ENCODE measurements at places on chromosomes 6 and 20.

- no peak for DNase-seq
These were observed 157.3 kb downstream of the BTBD9 start for GRCh38 chr6:38482466-38482865.

DNA sequence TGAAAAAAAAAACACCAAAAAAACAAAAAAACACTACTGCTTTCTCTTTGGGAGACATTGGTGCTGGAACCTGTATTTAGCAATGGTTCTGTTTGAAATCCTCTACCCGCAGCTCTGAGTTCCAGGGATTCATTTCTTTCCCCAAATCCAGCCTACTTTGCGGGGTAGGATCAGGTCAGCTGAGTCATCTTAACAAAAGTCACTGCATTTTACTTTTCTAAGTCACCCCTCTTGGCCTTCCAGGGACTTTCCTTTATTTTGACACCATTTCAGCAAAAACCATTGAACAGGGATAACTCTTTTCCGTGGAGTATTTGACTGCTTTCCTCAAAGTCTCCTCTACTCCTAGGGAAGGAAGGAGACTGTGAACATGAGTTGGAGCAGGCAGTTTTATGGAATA lies 837.6 kb downstream of the MAFB start:
- DNase-seq = no peak

GRCh38 chr6:132812756-132813172 lies 1.6 kb upstream of the RPS12 start:
- DNase-seq = peak; percentile 1

DNA sequence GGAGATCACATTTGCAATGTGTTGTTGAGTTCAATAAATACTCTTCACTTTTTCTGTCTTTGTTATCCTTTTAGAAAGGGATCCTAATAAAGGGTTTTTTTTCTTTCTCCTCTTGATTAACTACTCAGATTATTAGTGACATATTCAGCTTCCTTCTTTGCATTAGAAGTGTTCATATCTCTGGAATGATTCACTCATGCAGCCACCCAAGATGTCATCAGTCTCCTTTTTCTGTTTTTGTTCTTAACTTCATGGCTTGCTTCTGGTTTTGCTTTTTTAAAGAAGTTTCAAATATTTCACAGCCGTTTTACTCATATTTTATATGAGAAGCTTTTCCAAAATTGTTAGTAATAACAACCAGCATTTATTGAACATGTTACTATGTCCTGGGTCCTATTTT lies 187.6 kb downstream of the TMEM242 start:
- DNase-seq = no peak

DNA sequence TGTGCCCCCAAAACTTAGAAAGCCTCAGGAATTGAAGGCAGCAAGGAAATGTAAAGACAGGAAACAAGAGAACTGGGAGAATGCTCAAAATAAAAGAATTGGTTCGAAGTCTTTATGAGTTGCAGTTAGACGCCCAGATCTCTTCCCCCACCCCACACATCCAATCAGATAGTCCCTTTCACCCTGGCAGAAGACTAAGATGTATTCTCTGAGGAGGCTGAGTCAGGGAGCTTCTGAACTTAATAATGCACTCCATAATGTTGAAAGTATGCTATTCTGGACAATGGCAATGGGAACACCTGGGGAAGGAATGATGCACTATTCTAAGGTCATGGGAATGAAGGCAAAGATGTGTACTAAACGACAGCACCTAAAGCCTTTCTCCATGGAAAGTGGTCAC lies 173.6 kb downstream of the MTFR2 start:
- no peak for DNase-seq

DNA sequence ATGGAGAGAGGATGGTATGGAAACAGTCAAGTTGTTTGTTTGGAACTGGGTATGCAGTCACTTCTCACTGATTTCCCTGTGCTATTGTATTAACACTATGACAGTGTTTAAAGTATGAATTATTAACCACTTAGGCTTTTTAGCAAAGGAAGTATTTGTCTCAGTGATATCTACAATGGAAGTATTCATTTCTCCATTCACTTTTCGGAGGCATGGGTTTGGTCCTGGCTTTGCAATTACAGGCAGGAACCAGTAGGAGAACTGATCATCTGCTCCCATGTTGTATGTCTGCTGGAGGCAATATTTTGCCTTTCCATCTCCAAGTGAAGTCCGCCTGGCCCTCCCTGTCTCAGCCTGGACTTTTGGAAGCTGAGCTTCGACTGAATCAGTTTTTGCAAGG lies 30.6 kb upstream of the EXOC2 start:
- no peak for DNase-seq

GRCh38 chr20:32638848-32639247 lies 34.9 kb downstream of the C20orf203 start:
- DNase-seq = no peak

DNA sequence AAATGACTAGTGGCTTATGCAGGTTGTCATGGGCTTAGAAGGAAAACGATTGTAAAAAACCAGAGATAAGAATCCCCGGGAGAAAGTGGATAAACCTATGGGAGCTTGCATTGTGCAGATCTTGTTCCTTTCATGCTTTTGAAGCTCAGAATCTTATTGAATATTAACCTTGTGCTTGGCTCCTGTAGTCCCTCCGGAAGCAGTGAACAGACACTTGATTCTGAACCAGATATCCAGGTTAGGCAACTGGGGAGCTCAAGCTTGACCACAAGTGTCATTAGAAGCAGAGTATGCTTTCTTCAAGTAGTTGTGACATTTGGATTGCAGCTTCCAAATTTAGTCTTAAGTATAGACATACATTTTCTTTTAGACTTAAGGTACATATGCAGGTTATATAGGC lies 212.6 kb upstream of the MOCS1 start:
- DNase-seq = no peak

DNA sequence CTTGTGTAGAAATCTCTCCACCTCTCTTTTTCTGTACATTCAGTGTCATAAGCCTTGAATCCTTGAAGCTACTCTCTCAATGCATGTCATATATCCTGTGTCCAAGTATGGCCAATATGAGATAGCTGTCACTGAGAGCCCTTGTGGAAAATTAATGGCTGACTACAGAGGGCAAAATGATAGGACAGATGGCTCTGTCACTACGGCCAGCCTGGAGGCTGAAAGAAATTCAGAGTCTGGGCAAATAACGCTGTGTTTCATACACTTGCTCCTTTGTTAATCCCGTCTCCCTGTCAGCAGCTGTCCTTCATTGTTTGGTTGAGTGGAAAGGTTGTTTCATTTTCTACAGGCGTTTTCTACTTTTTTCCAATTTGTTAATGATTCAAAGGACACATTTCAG lies 70.4 kb upstream of the VGLL2 start:
- DNase-seq = no peak

DNA sequence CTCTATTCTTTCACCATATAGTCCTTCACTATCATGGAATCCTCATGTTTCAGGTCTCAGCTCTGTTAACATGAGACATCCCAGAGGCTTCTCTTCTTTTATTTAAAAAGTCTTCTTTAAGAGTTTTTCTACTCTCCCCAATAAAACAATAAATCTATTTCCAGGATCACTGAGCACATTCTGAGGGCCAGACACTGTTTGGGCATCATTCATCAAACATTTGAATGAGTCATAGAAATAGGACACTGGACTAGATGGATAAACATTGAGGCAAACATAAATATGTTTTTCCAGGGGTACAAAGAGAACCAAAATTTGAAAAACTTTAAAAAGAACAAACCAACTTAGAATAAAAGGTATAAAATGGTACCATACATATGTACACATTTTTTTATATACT lies 554.4 kb downstream of the KIF16B start:
- no peak for DNase-seq

GRCh38 chr6:16921399-16922110 lies 160.3 kb upstream of the ATXN1 start:
- no peak for DNase-seq

DNA sequence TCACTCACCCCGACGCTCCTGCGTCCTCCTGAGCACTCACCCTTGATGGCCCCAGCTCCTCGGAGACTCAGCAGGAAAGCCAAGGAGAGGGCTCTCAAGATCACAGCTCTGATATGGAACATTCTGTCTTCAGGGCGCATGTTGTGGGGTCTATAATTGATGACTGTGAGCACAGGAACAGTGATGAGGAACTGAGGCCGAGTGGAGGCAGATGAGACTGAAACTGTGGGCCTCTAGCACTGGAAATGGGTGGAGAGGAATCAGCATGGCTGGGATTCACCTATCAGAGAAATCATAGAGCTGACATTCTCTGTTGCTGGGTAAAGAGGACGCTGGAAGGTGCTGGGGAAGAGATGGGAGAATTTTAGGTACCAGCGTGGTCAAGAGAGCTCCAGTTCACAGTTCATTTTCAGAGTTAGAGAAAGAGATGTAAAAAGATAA lies at the start of gene HLA-DPA1:
Gene HLA-DPA1, minus strand, starts transcription at position 219 of the 441 bp plus-strand sequence.
- peak; percentile 13 for DNase-seq

DNA sequence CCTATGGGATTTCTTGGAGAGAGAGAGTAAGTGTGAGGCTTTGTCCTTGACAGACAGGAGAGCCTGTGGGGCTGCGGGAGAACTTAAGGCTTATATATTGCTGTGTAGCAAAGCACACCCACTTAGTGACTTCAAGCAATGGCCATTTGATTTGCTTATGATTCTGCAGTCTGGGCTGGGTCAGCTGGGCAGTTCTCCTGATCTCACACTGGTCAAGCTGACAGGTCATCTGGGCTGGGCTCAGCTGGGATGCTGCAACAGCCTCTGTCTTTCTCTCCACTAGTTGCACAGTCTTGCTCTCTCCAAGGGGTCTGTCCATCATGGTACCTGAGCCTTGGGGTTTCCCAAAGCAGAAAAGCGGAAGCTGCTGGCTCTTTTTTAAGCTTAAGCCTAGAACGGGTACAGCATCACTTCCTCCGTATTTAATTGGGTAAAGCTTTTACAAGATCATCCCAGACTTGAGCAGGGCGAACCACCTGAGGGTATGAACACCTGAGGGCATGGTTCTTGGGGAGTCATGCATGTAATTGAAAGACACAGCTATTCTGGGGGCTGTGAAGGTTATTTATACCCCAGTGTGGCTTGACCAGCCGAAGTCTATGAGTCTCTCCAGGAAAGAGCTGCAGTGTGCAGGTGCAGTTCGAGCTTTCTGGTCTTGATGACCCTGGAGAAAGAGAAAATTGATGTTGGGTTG lies 13.3 kb upstream of the GGTLC1 start:
- DNase-seq = no peak

DNA sequence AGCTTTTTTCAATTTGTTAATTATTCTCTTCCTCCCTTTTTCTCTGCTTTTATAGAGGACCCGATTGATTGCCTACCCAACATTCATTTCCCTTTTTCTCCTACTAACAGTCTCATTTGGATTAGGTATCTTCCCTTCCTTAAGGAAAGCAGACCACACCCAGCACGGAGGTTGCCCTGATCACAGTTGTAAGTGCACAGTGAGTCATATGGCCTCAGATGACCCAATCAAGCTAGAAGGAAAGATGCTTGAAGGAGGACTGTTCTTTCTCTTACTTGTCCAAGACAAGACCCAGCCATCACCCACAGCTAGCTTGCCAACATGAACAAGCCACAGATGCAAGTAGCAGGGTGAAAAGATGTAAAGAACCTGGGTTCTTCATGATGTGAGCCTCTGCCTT lies 518.6 kb downstream of the PKHD1 start:
- no peak for DNase-seq

DNA sequence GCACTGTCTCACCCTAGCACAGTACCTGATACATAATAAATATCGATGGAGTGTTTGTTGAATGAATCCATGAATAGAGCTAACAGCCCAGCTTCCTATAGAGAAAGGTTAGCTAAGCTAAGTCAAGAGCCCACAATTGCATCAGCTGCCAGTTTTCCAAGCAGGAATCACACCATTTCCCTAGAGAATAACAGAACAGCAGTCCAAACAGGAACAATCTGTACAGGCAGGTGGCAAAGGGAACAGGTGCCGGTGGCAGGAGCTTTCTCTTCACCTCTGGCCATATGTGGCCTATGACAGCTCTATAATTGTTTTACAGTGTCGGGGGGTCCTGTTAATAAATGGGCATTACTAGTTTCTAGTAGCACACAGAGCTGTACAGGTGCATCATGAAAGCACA lies 38.8 kb downstream of the ISM1 start:
- DNase-seq = no peak

DNA sequence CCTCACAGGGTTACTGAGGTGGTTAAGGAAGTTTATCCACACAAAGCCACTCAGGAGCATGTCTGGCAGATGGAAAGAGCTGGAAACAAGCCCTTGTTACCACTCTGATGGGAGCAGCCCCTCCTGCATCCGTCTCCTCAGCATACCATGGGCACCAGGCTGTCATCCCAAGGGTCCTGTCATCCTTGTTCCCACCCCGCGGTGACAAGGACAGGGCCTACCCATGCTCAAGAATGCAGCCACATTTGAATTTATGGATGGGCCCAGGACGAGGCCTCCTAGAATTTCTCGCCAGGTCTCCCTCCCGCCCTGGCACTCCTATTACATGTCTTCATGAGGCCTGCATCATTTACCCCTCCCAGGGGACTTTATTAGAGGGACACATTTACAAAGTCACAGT lies 60.0 kb downstream of the NPEPL1 start:
- no peak for DNase-seq

GRCh38 chr6:96562886-96563285 lies at the start of gene FHL5:
Gene FHL5, plus strand, starts transcription at chr6:96563128. Its CDS starts 40,486 bp downstream, at chr6:96603614.
- no peak for DNase-seq

GRCh38 chr6:125586074-125586473 lies 163.4 kb upstream of the HEY2 start:
- DNase-seq = peak; percentile 17

DNA sequence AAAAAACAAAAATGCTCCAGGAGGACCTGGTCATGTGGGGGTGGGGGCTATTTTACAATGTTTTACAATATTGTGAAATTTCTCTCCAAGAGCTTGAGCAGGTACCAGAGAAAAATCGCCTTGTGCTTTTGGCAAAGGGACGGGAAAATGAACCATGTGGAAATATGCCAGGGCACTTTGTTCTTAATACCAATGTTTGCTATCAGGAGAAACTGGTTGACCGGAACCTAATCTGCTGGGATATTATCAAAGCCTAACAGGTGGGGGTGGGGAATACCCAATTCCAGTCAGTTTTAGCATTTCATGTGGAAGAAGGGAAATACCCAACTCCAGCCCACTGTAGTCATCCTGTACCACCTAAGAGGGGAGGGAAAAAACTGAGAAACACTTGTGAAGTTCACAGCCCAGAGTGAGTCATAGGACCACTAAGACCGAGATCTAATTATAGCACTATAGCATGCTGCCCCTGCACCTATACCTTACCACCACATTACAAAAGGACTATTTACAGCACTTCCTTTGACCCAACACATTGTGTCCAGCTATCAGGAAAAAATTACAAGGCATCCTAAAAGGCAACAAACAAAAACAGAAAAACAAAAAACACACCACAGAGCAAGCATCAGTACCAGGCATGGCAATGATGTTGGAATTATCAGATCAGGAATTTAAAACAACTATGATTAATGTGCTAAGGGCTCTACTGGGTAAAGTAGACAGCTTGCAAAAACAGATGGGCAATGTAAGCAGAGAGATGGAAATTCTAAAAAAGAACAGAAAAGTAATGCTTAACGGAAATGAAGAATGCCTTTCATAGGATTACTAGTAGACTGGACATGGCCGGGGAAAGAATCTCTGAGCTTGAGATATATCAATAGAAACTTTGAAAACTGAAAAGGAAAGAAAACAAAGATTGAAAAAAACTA lies 84.1 kb upstream of the POPDC3 start:
- no peak for DNase-seq
